T-helper 22 cell (primary cell): ENCODE measurements at places on chromosomes 5 and 9.
A peak's percentile ranks its signal among the peaks of the same experiment; 100 is the strongest.

DNA sequence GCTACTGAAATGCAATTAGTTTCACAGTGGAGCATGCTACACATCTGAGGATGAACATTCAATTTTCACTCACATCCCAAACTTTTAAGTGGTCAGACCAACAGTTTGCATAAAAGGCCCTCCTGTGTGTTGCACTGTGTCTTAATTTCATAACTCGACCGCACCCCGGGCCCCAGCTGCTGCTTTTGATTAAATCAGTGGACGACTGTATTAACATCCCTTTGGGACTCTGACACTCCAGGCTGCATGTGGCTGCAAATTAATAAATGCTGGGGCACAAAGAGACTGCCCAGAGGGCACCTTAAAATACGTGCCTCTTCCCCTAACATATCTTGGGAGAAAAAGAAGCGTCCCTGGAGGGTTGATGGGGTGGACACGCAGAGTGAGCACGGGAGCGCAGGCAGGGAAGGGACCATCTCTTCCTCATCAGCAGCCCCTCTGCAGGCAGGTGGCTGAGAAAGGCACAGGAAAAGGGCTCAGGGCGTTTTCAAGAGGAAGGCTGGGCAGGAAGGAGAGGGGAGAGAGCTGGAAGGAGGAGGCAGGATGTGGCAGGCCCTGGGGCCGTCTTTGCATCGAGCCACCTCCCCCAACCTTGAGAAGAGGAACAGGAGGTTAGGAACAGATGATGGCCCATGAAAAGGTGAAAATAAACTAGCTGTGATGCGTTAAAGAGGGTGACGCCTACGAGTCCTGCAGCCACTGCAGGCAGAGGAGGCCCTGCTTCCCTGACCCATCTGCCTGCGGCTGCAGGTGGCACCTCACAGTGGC, 18.6 kb downstream of the MED10 start:
- no peak for DNase-seq

DNA sequence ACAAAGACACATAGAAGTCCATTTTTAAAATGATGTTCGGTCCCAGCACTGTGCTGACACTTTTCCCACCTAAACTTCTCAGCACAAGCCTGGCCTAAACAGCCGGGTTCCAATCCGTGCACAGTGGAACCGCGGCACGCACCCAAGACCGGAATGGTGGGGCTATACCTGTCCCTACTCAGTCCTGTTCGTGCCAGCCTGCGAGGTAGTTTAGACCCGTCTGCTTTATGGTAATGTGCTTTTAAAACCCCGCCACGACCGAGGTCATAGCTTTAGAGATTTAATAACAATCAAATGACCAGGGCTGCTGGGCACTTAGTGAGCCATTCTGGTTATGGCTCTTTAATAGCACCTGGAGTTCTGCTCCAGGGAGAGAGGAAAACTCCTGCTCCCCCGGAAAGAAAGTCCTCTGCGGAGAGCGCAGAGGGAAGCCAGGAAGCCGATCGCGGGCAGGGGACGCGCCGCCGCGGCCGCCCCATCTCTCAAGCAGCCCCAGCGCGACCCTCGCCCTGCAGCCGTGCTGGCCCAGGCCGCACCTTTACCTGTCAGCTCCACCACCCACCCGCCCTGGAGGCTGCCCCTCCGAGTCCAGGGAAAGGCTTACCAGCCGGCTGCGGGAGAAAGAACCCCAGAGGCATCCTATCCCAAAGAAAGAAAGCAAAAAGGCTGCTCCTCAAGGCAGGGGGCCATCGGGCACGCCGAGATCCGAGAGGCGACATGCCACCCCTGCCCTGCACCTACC, 511 bp downstream of the ARL15 start:
- DNase-seq: peak; percentile 17

DNA sequence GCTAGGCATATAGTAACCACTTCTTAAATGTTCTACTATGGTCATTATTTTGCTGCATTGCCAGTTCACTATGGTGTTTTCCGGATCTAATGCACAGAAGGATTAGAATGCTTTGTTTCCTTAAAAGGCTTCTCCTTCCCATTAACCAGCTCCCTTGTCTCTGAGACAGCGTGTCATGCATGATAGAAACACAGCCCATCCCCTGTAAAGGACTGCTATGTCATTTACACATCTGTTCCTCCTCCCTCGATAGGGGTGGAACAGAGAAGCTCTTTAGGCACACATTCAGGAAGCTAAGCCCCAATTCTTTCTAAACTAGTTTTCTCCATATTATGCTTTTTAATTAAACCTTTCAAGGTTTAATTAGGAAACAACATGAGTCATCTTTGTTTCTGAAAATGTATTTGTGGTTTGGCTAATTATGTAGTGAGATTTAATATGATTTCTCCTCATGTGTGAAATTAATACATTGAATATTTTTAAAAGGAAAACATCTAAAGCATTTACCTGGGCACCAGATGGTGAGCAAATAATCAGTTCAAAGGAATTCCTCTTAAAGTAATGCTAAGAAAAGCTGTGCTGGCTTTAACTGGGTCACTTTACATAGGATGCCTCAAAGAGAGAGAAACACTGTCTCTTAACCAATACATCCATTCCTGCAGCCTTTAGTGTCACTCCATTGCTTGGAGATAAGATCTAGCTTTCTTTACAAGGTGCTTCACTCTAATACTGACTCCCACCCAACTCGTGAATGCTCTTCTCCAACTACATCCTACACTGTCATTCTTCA, 133.3 kb upstream of the PPP1R2B start:
- DNase-seq: no peak

DNA sequence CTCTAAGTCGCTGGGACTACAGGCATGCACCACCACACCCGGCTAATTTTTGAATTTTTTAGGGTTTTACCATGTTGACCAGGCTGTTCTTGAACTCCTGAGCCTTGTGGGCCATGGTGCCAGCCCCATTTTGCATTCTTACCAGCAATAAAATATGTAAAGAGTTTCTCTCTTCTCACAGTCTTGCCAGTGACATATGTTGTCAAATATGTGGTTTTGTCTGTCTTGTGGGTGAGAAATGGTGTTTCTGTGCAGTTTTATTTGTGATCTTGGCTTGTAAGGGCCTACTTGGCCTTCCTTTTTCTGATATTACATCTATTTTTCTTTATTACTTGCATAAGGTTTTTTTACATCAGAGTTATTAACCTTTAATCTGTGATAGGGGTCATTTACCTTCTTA, 47.1 kb downstream of the SPIN1 start:
- no peak for DNase-seq

DNA sequence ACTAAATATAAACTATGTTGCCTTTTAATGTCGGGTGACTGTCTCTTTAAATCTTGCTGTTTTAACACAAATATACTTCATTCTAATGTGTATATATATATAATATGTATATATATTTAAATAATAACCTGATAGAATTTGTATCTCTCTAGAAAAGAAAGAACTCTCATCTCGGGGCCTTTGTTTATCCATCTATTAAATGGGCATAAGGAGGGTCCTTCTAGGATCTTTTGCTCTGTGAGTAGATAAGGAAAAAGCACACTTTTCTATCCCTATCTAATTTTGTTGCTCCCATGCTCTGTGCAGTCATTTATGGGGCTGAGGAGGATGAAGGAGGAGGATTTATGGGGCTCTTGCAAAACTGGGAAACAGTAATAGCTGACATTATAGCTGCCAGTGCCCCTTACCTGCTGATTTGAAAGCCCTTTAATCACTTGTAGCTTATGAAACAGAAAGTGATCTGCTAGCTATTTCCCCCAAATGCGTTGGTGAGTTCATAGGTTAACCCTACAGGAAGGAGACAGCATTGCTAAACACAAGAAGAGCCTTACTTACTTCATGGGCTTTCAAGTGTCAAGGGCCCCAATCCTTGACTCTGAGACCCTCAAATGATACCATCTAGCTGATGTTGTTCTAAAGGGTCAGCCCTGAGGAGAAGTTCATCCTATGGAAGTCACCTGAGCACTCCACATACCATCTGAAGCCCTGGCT, 5.8 kb upstream of the PPARGC1B start:
- no peak for DNase-seq

DNA sequence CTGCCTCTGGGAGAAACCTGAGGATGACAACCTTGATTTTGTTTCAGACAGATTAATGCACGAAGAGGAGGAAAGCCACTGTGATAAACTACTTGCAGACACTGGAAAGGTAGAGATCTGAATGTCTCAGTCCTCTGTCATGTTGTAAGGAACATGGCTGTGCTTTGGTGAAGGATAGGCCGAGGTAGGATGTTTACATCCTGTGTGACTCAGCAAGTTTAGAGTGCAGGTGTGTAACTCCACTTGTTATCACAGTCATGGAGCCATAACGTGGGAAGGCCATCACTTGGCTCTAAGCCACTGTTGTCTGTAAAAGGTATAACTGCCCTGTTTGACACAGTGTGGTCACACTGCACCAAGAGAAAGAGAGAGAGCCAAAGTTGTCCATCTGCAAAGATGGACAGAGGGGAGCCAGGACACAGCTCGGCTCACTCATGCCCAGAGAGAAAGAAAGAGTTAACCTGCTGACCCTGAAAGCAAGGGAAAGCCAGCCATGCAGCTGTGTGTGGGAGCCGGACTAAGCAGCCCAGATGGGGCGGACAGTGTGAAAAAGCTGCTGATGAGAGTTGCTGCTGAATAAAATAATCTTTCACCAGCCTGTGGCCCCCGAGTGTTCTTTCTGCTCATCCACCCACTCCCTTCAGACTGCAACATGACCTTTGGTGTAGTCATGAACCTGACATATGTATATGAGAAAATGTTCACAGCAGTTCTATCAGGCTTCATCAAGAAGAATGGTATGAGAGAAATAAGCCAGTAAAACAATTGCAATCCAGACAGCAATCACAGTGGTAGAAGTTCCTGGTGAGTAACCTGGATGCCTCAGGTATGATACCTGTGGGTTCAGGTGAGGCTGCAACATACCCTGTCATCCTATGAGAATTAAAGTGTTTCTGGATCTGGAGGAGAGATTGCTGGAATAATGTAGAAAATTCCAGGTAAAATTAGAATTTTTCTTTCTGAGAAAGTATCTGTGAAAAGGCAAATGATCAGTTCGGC, 115.9 kb downstream of the TARS1 start:
- DNase-seq: no peak

GRCh38 chr9:70479880-70480291, 65.4 kb upstream of the KLF9 start:
- no peak for DNase-seq

DNA sequence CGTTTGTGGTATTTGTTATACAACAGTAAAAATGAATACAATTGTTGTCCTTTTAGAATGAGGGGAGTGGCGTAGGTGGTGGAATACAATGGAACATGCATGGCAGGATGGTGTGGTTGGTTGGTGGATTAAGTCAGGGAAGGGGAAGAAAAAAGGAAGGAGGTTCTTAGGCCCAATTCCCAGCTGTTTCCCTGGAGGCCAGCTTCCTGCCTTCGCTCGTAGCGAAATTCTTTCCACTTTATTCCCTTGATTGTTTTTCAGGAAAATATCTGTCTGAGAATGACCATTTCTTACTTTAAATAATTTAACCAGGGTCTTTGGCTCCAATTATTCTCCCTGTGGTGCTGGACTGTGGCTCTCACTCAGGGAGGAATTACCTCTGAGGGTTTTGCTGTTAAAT, 24.1 kb upstream of the DMAC1 start:
- DNase-seq: no peak

GRCh38 chr9:33737811-33738606, 57.4 kb upstream of the PRSS3 start:
- DNase-seq: no peak

GRCh38 chr5:54438620-54439389, 16.7 kb upstream of the HSPB3 start:
- DNase-seq: no peak

DNA sequence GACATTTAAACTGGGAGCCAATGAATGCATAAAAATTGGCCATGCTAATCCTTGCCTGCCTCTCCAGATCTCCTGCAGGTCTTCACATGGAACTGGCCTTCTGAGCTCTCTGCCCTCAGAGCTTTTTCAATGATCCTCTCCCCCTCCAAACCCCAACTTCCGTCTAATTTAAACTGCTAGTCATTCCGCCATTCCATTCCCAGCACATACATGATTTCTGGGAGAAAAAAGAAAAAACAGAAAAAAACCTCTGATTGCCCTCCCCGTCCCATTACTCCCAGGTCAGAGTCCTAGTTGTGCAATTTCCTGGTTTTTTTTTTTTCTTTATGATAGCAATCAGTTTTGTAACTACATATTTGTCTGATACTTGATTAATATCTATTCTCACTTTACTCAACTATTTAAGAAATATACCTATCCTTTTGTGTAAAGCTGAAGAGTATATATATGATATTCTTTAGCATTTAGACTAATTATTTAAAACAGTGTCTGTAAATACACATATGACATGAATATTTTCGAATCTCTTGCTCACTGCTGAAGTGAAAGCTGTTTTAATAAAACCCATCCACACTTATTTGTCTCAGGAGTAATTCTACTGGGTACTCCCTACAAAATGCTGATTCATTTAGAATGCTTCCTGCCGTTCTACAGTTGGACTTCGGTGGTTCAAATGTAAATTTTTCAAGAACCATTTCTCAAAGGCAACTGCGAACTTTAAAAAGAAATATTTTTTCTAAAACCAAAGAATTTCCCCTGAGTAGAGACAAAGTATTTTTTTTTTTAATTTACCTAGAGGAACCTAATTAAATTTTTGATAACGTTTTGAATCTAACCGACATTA, 1.6 kb downstream of the HINT1 start:
- DNase-seq: no peak

- no peak for DNase-seq
Observed at GRCh38 chr5:77210091-77210963, at the start of gene PDE8B. Gene PDE8B (plus strand): TSS chr5:77210680. CDS start chr5:77210926, 246 bp downstream.

GRCh38 chr9:109315480-109316206, 5.2 kb downstream of the EPB41L4B start:
- no peak for DNase-seq

- DNase-seq: no peak
Observed at GRCh38 chr5:126963822-126964375, 66.5 kb downstream of the MARCHF3 start.

DNA sequence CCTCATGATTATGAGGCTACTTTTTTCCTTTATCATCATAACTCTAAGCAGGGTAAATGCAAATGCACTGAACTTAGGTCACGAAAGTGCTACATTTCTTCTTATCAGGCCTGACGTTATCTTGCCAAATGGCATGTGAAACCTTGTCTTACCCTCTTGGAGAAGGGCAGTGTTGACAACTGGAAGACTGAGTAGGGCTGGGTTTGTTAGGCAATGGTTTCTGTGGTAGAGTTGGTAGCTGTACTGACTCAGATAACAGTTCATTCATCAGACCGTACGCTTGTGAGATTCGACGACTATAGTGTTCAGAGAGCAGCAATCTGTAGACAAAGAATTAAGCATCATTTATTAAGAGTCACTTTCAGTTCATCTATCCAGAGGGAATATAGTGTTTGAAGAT, 127.7 kb downstream of the CPLANE1 start:
- no peak for DNase-seq

DNA sequence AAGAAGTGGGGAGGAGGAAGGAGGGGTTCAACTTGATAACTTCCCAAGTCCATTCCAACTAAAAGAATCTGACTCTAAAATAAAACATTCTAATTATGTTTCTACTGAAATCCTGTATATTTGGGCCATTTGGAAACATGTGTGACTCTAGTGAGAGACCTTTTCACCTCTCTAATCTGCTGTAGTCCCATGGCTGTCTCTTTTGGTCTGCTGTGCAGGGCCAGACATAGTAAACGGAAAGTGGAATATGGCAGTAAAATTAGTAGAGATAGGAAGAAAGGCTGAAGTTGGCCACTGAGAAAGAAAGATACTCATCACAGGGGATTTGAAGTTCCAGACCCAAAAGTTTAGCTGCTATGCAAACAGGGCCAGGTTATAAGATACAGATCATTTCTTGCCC, 15.9 kb downstream of the RFX3 start:
- DNase-seq: no peak

- DNase-seq: no peak
Observed at GRCh38 chr9:113886026-113886369, 9.9 kb downstream of the ZNF618 start.
